ENCODE measurements at places on chromosomes 13 and 19.

GRCh38 chr13:26179344-26179743, 42.8 kb downstream of the RNF6 start:
- DNase-seq: no peak

DNA sequence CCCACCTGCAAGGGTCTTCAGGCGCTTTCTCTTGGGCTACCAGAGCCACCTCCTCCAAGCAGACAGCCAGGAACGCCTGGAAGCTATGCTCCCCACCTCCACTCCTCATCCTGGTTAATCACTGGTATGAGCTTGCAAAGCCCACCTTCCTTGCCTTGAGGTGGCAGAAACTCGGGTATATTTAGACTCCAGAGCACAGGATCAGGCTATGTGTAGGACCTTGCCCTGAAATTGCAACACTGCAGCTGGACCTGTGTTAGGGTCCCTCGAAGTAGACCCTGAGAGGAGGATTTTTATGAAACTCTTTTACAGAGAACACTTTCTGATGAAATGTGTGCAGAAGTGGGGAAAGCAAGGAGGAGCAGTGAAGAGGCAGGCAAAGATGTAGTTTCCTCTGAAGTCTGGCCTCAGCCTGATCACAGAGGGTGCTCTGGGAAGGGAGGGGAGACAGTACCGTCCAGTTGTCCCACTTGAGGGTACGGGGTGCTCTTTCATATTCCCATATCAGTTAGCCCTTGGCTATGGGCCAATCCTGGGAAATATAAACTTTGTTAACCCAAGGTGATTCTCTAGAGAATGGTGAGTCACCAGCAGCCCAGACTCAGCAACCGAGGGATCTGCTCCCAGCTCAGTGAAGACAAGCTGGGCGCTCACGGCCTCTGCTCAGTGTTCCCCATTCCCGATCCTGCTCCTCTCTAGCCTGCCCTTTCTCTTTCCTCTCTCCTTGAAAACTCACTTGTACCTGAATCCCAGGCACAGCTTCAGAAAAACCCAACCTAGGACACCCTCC, 157.9 kb downstream of the UQCRFS1 start:
- no peak for DNase-seq

GRCh38 chr13:111937777-111938311, 129.1 kb upstream of the SOX1 start:
- no peak for DNase-seq

DNA sequence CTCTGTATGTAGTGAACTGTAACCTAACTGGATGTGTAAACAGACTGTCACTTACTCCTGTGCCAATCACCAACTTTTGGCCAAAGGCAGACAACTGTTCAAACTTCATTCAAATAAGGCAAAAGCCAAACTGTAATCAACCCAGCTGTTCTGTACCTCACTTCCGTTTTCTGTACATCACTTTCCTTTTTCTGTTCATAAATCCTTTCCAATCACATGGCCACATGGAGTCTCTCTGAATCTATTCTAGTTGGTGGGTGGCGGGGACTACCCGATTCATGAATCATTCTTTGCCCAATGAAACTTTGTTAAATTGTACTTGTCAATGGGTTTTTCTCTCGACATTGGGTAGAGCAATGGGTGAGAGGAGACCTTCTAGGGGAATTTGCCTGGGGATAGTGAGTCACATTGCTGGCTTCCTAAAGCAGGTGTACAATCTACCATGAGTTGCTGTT, 178.3 kb upstream of the RFC3 start:
- peak; percentile 26 for DNase-seq

DNA sequence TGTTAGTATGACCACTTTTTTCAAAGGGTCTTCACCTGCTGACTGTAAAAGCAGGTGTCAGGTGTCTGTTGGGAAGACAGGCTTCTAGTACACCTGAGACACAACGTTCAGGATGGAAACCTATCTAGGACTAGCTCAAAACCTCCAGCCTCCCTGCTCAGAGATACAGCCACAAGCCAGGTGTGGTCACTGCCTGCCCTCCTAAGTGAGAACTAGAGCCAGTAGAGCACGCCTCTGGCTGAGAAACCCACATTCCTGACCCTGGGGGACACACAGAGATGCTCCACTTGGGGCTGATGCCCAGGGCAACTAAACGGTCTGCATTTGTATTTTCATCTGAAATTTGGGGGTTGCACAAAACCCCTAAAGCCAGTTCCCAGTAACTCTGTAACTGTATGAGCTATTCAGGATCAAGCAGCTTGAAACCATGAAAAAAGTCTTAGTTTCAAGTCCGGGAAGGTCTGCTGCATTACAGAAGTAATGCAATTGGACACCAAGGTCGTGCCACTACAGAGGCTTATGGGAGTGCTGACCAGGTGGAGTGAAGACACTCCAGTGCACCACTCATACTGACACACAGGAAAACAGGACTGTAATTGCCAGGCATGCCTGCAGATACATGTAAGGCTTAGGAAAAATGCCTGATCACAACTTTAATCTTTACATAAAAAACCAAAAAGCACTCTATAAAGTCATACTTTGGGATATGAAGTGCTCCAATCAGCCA, 27.8 kb downstream of the ANKRD10 start:
- no peak for DNase-seq

DNA sequence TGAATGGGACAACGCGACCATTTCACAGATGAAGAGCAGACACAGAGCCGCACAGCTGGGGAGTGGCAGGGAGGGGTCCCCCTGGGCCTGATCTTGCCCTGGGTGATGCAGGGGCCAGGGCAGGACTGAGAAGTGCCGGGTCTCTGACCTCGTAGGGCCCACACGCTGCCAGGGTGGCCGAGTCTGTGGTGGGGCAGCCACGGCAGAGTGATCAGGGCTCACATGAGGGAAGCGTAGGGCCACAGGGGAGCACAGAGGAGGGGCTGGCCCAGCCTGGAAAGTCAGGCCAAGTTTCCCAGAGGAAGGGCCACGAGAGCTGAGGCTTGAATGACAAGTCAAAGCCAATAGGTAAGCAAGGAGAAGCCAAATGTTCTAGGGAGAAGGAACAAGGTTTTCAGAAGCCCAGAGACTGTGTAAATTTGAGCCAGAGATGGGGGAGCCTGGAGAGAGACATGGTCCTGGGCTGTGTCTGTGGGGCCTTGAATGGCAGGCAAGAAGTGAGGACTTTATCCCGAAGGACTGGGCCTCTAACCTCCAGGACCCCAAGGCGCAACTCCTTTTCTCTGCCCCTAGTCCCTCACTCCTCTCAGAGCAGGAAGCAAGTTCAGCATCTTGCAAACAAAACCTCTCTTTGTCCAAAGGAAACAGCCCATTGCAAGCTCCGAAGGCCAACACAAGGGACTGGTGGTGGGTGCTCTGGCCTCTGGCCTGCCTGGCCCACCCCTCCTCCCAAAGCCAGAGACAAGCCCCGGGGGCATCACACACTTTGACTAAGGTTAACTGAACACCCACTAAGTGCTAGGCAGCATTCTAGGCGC, 31.7 kb upstream of the FXYD3 start:
- DNase-seq: no peak

DNA sequence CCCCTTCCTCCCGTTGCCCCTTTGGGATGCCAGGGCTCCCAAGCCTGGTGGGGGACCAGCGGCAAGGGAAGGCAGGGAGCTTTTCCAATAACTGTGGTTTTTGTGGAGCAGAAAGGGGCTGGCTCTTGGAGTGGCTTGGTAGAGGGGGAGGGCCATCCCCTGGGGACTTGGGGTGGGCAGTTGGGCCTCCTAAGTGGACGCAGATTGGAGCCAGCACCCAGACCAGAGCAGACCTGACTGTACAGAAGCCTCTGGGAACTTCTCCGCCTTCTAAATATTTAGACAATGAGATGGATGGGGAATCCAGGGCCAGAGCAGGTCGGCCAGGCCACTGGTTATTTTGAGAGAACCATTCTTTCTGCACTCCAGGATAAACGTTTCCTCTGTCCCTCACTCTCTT, 4.2 kb downstream of the PTGIR start:
- DNase-seq: no peak

DNA sequence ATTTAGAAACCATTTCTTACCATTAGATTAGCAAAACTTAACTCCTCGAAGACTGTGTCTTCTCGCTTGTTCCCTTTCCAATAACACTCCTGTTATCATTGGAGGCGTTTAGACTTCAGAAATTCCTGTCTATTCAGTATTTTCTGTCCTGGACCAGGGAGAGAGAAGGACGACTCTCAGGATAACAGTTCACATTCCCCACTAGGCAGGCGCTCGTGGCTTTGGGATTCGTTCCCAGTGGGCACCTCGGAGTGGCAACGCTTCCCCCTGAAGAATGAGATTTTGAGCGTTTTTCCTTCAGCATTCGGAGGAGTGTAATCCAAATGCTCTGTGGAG, 429 bp upstream of the ZNF225 start:
- no peak for DNase-seq

GRCh38 chr13:104436555-104436954, 1370.3 kb upstream of the SLC10A2 start:
- DNase-seq: no peak

- no peak for DNase-seq
These were observed 503.0 kb downstream of the EFNB2 start for GRCh38 chr13:106032441-106032840.

GRCh38 chr19:29371251-29372090, 154.3 kb upstream of the VSTM2B start:
- no peak for DNase-seq

DNA sequence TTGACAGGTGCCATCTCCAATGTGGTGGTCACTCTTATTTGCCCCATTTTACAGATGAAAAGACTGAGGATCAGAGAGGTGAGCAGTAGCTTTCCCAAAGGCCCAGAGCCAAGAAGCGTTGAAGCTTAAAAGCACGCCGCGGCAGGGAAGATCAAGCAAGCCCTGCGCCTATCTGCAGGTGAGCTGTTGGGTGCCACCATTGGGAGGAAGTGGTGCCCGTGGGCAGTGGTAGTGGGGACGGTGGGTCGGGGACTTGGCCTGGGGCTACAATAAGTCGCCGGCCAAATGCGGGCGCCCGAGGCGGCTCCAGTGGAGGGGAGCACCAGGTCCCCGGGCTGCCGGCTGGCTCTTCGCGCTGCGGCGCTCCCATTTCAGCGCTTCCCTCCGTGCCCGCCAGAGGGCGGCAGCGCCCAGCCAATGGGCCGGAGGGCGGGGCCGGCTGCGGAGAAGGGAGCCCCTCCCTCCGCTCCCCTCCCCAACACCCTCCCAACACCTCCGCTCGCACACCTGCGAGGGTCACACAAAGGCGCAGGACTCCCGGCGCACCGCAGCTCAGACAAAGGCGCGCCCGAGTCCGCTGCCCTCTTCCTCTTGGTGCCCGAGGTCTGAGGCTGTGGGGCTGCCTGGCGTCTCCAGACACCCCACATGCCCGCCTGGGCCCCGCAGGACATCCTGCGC, 744 bp upstream of the POU2F2 start:
- DNase-seq: peak; percentile 68

- peak; percentile 89 for DNase-seq
These were observed 174.5 kb downstream of the KATNAL1 start for GRCh38 chr13:30132623-30133553.

- DNase-seq: no peak
These were observed at the start of gene ELF1 for GRCh38 chr13:41019011-41019487. Gene ELF1 (minus strand): TSS chr13:41019316. CDS start chr13:40982054, 37,262 bp downstream.

DNA sequence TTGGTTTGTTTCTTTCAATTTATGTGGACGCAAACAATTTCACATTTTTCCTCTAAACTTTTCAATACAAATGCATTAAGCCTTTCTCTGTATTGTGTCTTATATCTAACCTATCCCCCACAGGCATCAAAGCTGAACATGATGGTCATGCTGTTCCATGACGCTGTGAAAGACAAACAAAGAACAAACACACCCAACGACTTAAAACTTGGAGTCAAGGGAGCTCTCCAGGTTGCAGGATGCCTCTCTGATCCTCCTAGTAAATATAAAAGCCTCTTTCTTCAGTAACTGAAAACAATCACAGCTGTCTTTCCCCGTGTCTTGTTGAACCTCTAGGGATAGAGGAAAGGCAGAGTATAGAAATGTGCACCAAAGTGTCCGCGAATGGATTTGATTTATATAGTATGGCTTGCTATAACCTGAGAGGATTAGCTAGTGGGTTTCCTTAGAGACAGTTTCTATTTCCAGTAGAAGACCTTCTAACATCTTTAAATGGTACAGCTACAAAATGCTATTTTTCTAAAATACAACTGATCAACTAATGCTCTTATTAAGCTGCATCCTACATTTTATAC, 43.1 kb downstream of the PCDH9 start:
- no peak for DNase-seq

- no peak for DNase-seq
These were observed 7.5 kb downstream of the PLA2G4C start for GRCh38 chr19:48102870-48103751.

DNA sequence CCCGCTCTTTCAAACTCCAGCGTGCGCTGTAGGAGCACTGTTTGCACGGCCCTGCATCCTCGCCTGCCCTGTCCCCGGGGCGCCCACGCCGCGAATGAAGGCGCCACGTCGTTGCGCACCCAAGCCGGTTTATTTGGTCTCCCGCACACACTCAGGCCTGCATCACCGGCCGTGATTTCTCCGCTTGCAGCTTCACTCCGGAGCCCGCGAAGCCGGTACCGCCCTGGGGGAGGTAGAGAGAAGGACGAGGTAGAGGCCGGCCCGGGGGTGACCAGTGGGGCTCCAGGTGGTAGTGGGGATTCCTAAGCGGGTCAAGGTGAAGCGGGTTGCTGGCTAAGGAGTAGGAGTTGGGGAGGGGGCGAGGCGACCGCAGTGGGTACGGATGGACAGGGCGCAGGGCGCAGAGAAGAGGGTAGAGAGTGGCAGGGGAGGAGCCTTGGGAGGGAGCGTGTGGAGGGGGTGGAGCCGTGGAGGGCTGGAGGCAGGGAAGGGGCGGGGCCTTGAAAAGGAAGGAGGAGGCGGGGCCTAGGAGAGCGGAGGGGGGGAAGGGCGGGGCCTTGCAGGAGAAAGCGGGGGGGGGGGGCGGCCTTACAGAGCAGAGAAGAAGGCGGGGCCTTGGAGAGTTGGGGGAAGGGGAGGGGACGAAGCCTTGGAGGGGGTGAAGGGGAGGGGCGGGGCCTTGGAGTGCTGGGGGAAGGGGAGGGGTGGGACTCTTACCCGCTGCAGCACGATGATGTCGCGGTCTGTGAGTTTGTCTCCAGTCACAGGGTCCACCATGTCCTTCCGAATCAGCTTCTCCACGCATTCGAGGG, 24.6 kb downstream of the NOSIP start:
- peak; percentile 55 for DNase-seq

DNA sequence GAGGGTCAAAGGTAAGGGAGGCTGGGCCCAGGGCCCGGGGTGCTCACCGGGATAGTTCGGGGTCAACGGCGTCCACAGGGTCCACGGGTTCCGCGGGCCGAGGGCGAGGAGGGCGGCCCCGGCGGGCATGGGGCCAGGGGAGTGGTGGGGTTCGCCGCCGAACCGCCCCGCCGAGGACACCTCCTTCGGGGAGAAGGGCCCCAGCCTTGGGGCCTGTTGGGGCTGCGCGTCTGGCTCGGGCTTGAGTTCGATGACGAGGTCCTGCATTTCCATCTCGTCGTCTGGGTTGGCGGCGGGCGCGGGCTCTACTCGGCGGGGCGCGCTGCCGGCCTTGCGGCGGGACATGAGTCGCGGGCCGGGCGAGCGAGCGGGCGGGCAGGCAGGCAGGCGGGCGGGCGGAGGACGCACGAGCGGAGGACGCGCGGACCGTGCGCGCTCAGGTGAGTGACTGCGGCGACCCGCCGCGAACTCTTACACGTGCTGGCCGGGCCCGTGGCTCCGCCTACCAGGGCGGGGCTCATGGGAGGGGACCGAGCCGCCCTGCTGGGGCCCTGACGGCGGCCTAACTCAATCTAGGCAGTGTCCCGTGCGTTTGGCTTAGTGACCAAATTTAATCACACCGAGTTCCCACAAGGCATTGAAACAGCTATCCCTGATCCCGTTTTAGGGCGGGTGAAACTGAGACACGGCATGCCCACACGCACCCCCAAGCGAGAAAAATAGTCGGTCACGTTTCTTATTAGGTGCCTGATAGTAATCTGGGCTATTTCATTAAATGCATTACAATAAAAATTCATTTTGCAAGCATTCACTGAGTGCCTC, at the start of gene ZNF296:
Gene ZNF296, minus strand, starts transcription at position 450 of the 822 bp plus-strand sequence. Its CDS starts 105 bp downstream, at position 345.
- DNase-seq: peak; percentile 66
